Esophagus squamous epithelium (tissue), 5 donors: ENCODE measurements at places on chromosomes 5 and 9.

GRCh38 chr5:57719216-57719615 lies 236.6 kb upstream of the ACTBL2 start:
- DNase-seq: no peak

GRCh38 chr9:14813336-14814248 lies 91.1 kb upstream of the CER1 start:
- no peak for DNase-seq

- no peak for DNase-seq
Measured at GRCh38 chr9:132892400-132892799, 13.7 kb downstream of the SPACA9 start.

GRCh38 chr5:146641941-146642340 lies 126.0 kb upstream of the GPR151 start:
- no peak for DNase-seq

GRCh38 chr5:3393920-3394597 lies 201.6 kb upstream of the IRX1 start:
- DNase-seq: no peak

DNA sequence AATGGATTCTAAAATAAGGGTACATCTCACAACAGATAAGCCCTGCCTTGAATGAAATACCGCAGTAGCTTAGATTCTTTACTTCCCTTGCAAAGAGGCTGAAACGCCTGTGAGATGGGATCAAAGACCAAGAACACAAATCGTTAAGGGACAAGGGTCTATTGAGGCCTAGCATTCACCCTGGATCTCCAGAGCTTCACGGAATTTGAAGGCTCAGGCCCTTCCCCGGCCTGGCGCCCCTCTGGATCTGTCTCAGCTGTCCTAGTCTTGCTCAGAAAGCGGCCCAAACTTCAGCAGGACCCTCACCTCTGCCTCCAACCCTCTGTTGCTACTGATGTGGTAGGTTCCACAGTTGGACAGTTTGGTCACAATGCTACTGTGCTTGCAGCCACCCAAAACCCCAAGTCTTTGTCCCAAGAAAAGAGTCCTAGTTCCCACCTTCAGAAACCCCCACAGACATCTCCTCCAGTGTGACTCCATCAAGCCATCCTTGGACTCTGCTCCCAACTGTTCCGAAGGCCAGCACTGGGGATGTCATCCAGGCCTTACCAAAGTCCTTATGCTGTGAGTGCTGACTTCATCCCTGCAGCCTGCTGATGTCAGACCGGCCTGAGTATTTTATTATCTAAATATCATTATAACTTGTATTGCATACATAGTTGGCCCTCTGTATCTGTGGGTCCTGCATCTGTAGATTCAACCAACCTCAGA lies 9.4 kb downstream of the CORO2A start:
- DNase-seq: no peak

DNA sequence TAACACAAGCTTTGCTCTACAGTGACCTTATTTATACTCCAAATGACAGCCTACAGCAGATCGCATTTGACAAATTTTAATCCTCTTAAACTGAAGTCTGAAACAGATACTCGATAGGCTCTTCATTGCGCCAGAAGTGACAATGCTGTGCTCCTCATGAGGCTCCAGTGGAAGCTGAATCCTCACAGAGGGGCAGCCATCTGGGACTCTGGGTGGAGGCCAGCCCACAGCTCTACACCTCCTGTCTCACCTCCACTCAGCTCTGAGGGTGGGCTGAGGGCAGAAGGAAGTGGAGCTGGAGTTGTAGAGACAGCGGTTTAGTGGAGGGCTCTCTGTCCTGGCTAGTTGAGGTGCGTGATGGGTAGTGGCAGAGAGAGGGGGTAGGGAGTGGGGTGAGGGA lies 283.3 kb upstream of the ANKRD55 start:
- DNase-seq: no peak

DNA sequence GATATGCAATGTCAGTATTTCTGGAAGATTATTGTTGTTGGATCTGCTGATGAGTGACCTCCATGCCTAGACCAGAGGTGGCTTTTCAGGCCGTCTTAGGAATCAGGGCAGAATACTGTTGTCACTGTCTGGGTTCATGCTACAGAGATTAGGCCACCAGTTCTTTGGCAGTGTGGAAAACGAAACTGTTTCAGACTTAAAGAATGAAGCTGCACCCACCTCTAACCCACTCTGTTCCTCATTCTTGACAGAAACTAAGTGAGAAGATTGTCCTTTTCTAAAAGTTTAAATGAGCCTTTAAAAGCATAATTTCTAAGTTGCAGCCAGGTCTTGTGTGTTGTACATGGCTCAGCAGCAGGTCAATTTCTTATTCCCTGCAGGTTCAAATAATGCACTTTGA lies 444.3 kb downstream of the ENC1 start:
- no peak for DNase-seq

GRCh38 chr5:60257596-60258271 lies 364.2 kb upstream of the PDE4D start:
- no peak for DNase-seq

DNA sequence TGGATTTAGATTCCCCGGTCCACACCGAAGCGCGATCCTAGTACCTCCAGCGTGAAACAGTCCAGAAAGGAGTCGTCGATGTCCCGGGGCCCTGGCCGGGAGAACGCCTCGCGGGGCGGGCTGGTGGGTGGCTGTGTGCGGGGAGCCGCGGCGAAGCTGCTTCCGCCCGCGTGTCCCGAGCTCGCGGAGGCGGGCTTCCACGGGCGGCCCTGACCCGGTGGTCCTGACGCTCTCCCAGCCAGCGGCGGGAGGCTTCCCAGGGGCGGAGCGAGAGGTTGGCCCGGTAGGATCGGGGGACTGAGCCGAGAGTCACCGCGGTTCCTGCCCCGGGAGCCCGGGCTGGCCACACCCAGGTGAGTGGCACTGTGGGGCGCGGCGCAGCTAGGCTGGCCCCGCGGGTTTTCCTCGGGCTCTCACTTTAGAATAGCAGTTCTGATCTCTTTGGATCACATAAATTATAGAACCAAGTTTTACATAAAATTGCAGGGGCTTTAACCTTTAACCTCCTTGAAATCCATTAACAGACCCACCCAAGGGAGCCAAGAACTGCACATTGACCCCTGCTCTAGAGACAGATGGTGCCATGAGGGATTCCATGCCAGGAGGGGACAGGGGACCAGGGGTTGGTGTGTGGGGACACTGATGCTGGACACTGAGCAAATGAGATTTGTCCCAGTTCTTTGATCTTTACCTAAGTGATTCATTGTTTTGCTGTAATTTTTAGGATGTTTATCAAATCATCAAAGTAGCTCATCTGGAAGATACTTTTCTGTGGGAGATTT lies 29.2 kb upstream of the IL31RA start:
- no peak for DNase-seq

GRCh38 chr5:170296036-170296934 lies 1.3 kb downstream of the LCP2 start:
- DNase-seq: no peak

DNA sequence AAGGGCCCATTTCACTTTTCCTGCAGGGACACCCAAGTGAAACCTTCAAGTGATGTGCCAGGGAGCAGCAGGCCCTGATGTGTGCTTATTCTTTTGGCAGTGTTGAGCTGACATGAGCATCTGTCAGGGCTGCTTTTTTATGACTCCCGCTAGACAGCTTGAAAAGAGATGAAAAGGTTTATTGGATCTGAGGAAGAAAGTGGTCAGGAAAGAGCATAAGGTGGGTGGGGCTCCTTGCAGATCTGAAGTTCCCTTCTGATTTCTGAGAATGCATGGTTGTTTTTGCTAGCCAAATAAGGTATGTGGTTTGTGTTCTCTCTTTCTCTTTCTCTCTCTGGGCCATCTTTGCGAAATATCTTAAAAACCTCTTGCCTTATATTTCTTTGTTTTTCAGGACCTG lies 316.1 kb downstream of the DMRT2 start:
- no peak for DNase-seq

DNA sequence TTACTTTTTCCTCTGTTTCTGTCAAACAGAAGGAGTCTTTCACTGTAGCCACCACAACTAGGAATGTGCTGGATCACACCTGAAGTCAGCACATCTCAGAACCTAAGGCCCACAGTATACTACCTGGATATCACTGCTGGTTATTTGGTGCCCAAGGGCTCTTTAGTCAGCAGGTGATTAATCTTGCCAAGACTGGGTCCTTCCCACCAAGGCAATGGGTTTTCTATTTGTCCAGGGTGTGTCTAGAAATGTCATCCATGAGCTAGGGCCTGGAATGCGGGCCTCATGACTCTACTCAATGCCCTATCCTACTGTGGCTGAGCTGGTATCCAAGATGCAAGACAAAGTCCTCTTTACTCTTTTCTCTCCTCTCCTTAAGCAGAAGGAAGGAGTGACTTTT lies 9.8 kb upstream of the PCDHAC1 start:
- no peak for DNase-seq

DNA sequence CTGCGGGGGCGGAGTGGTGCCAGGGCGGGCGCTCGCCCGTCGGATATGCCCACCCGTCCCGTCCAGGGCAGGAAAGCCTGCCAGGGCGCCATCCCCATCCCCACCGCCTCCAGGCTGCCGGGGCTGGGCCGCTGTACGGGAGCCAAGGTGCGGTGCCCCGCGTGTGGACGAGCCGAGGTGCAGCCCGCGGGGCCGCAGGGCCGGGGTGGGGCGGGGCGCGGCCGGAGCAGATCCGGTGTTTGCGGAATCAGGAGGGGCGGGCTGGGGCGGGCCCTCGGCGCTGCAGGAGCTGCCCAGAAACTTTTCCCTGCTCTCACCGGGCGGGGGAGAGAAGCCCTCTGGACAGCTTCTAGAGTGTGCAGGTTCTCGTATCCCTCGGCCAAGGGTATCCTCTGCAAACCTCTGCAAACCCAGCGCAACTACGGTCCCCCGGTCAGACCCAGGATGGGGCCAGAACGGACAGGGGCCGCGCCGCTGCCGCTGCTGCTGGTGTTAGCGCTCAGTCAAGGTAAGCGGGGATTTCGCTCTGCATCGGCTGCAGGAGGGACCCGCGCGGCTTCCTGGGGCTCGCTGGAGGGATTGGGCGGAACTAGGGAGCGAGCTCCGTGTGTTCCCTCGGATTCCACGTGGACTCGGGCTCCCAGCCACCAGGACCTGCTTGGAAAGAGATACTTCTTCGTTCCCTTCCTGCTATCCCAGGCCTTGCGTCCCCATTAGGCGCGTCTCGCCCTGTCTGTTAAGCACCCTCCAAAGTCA lies at the start of gene ITGA2:
TSS of gene ITGA2 (plus strand) at position 328 of the 756 bp plus-strand sequence. CDS start at position 445, 117 bp downstream.
- DNase-seq: no peak

GRCh38 chr5:9189681-9190080 lies 356.2 kb downstream of the SEMA5A start:
- DNase-seq: no peak

DNA sequence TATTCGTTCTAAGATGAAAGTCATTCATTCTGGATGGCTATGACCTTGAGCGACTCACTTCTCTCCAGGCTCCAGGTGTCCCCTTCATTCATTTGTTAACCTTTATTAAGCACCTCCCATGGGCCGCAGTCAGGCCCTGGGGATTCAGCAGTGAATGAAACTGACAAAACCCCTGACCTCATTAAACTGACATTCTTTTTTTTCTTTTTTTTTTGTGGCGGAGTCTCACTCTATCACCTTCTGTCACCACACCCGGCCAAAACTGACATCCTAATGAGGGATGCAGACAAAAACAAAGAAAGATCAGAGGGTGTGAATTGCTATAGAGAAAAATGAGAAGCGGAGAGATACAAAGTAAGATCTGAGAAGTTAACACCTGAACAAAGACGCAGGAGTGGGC lies 16.5 kb upstream of the ODF2 start:
- no peak for DNase-seq

- no peak for DNase-seq
Measured at GRCh38 chr9:79020276-79020675, 551.5 kb upstream of the TLE4 start.

DNA sequence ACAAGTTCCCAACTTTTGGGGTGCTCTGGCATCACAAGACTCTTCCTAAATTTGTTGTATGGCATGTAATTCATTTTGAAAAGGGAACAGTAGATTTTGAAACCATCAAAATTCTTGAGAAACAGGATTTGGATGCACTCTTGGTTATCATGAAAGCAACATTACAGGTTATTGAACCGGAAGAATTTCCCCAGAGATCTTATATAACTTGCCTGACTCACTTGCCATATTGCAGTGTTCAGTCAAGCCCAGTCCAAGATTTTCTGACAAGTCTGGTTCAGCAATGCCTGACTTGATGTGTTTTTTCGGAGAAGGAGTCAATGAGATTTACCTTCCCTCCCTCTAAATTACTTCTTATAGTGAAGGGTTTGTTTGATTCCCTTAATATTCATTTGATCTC lies 32.0 kb downstream of the SMIM15 start:
- DNase-seq: no peak
